ENCODE measurements at places on chromosomes 1 and 21. TPM values are rescaled to one million over a fixed set of nuclear protein-coding genes. Genes with fewer than 3 reads are reported as not detected.

CASZ1 gene
- total RNA-seq, result 3.0 TPM

CRTC2 gene
- total RNA-seq, result 41.5 TPM

S100A4 gene
- 1,529 TPM for total RNA-seq

IL19 gene
- total RNA-seq, result not detected

KIF2C gene
- 37.9 TPM for total RNA-seq

ZNF695 gene
- 3.4 TPM for total RNA-seq

UBL4B gene
- not detected for total RNA-seq

BSND gene
- not detected for total RNA-seq

NBPF6 gene
- total RNA-seq, result 0.26 TPM

DBT gene
- total RNA-seq, result 2.3 TPM

NTMT2 gene
- total RNA-seq, result not detected

WLS gene
- total RNA-seq, result 21.0 TPM

CCDC190 gene
- total RNA-seq, result not detected

CAPZA1 gene
- 59.3 TPM for total RNA-seq

TMEM82 gene
- not detected for total RNA-seq

DYNLT5 gene
- not detected for total RNA-seq

TEX38 gene
- total RNA-seq, result not detected

FAM110D gene
- 0.05 TPM for total RNA-seq

DENND2D gene
- 1.6 TPM for total RNA-seq

OR2T33 gene
- total RNA-seq, result not detected

LCE6A gene
- not detected for total RNA-seq

CLEC20A gene
- total RNA-seq, result not detected

PGLYRP3 gene
- total RNA-seq, result not detected

TMCO4 gene
- total RNA-seq, result 6.6 TPM

CELA3A gene
- not detected for total RNA-seq

KRTAP11-1 gene
- total RNA-seq, result not detected

TEDDM1 gene
- total RNA-seq, result not detected

FMN2 gene
- total RNA-seq, result 4.4 TPM

C1QB gene
- not detected for total RNA-seq

CSDE1 gene
- total RNA-seq, result 138 TPM

KCNN3 gene
- 0.01 TPM for total RNA-seq

ASCL5 gene
- 0.27 TPM for total RNA-seq

PALMD gene
- 0.11 TPM for total RNA-seq

DCST1 gene
- total RNA-seq, result not detected

ADORA3 gene
- total RNA-seq, result not detected

AMY2A gene
- not detected for total RNA-seq

FCRL2 gene
- total RNA-seq, result not detected

EFNA1 gene
- total RNA-seq, result 27.4 TPM

ACTL8 gene
- 1.7 TPM for total RNA-seq

FCRL4 gene
- total RNA-seq, result not detected

KRTAP13-2 gene
- not detected for total RNA-seq

PROX1 gene
- 0.18 TPM for total RNA-seq

PLA2G2F gene
- total RNA-seq, result not detected

TNFRSF25 gene
- 4.3 TPM for total RNA-seq

KLHL20 gene
- 12.3 TPM for total RNA-seq

SYDE2 gene
- total RNA-seq, result 0.99 TPM

SSR2 gene
- total RNA-seq, result 262 TPM

CELA2B gene
- not detected for total RNA-seq

LAPTM5 gene
- total RNA-seq, result 0.16 TPM

MKNK1 gene
- total RNA-seq, result 18.2 TPM

FCMR gene
- 4.8 TPM for total RNA-seq

FCAMR gene
- not detected for total RNA-seq

WNT9A gene
- total RNA-seq, result 6.0 TPM

LRIF1 gene
- 25.8 TPM for total RNA-seq

NES gene
- 1.3 TPM for total RNA-seq

SAMD11 gene
- 23.8 TPM for total RNA-seq

PCSK9 gene
- total RNA-seq, result 3.7 TPM

HSD3B2 gene
- not detected for total RNA-seq
